ENCODE measurements at places on chromosomes 16 and 17. TPM values are rescaled to one million over a fixed set of nuclear protein-coding genes. Genes with fewer than 3 reads are reported as not detected.

GRCh38 chr17:20920815-20921199 lies 122.0 kb downstream of the USP22 start:
- no peak for DNase-seq

GRCh38 chr17:58517378-58517927 lies 3.0 kb upstream of the MTMR4 start:
- DNase-seq = no peak

DNA sequence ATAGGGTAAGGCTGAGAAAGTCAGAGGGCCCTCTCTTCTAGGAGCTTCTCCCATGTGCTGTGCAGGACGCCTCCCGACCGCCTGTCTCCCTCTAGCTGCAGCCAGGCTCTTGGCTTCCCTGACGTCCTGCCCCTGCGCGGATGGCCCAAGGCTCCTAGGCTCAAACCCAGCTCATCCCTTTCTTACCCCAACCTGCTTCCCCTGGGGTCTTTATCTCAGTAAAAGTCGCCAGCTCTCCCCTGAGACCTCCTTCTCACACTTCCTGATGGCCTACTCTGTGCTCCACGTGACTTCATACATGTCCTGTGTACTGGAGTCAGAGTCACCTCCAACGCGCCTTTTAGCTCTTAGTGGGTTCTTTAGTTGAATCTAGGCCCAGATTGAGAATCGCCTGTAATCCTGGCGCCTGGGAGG lies 1.1 kb upstream of the ZNF747 start:
- DNase-seq = peak; percentile 81

Gene ZDHHC1
- total RNA-seq = 3.4 TPM

DNA sequence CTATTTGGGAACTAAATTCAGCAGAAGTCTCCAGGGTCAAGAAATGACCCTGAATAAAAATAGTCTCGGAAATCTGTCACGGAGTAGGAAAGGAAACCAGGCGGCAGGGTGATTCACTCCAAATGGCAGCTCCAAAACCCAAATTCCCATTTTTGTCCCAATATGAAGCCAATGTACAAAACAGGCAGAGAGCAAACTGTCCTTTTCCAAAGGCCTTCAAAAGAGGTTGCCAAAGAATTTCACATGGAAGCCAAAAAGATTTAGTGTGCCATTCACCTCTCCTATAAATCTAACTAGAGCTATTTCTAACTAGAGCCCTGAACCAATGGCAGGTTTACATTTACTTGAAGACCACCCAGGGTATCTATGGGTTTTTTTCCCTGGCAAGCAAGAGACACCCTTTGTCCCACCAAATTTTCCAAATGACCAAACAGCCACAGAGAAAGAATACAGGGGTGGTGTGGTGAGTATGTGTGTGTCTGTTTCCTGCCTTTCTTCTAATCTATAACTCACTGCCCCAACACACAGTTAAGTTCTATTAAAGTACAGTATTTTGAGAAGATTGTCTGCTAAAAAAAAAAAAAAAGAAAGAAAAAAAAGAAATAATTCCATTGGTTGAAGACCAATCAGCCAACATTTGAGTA lies 6.8 kb downstream of the MYO1D start:
- no peak for DNase-seq
